ENCODE measurements at places on chromosomes 7 and 10.

GRCh38 chr7:156155988-156156733, 343.9 kb upstream of the SHH start:
- DNase-seq: no peak

- DNase-seq: no peak
Measured at GRCh38 chr7:132609906-132610520, 33.7 kb upstream of the PLXNA4 start.

DNA sequence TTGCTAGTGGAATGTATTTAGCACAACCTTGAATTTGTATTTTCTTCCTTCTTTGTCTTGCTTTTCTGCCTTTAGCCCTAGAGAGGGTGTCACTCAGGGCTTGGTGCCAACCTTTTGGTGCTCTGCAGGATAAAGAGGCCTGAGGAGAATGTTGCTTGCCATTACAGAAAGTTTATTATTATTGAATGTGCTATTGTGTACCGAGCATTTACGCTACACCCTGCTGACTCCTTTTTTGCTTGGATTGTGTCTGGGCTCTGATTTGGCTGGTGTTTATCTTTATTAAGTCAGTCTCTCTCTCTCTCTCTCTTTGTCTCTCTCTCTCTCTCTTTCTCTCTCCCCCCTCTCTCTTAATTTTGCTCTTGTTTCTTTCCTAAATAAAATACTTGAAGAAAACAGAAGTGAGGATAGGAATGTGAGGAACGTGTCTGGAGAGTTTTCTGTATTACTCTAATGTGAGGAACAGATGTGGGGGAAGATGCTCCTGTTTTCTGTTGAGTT, 284.4 kb upstream of the PHYHIPL start:
- DNase-seq: no peak

GRCh38 chr10:69951658-69952057, 101.0 kb upstream of the MACROH2A2 start:
- no peak for DNase-seq

- no peak for DNase-seq
Measured at GRCh38 chr7:30950197-30950596, 13.6 kb upstream of the GHRHR start.

GRCh38 chr10:29554660-29555059, 80.1 kb downstream of the SVIL start:
- no peak for DNase-seq

GRCh38 chr7:114879554-114879953, 42.3 kb upstream of the MDFIC start:
- no peak for DNase-seq

DNA sequence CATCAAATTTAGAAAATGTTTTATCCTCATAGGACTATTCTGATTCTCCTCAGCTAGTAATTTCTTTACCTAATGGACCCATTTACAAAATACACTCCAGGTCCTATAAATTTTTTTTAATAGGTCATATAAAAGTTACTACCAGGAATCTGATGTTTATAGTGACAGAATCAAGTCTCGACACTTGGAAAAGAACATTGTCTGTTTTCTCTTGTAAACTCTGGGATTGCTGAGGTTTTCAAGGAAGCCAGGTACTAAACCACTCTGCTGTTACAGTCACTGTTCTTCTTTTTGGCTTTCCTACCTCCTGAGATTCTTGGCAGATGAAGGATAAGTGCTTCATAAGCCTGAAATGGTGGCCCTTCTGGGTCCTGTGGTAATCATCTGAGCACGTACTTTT, 493.1 kb downstream of the AUTS2 start:
- DNase-seq: no peak

DNA sequence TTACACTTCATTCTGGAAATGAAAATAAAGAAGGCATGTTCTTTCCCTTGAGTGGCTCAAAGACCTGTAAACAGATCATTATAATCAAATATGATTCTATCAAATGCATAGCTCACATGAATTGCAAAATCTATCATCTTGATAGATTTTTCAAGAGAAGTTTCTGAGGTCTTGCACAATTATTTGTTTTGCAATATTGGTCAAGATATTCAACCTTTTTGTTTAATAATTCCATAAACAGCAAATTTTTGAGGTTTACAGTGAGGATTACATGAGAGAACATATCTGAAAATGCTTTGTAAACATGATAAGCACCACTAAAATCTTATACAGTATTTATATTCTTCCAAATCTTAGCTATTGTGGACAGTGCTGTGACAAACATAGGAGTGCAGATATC, 160.8 kb downstream of the HDAC9 start:
- no peak for DNase-seq

- no peak for DNase-seq
Measured at GRCh38 chr10:11328264-11329061, 283.0 kb downstream of the USP6NL start.

DNA sequence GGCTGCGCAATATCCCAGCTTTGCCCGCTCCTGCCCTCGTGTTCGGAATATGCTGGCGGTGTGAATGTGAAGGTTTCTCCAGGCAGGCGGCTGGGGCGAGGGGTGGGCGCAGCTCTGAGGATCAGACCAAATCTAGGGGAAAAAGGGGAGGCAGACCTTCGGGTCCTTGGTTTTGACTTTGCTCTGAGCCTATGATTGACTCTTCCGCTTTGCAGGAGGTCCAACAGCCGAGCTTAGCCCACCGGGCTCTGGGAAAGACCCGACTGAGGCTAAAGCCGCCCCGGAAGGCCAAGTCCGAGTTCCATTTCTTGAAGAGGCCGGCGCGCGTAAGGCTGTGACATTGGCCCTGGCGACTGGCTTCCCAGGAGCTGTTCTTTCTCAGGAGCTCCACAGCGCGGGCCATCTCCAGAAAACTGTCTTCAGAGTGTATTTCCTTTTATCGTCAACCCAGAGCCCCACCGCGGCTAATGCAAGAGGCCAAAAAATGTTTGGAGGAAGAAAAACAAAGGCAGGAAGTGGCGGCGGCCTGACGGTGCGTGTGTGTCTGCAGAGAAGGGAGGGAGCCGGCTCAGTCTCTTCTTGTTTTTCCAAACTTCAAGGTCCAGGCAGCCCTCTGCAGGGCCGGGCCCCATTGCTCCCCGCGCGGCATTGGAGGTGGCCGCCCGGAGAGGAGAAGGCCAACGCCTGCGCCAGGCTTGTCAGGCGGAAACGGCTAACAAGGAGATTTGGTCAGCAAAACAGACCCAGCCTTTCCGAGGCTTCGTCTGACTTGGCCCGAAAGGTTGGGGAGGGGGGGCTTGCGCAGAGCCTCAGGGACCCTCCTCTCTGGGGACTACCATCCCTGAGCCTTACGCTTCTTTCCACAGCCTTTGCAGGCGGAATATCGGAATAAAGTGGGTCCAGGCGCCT, 3.6 kb upstream of the HOXA11 start:
- peak; percentile 83 for DNase-seq

- no peak for DNase-seq
Measured at GRCh38 chr7:32910195-32910594, 18.6 kb upstream of the KBTBD2 start.

GRCh38 chr7:87148332-87148955, 3.8 kb upstream of the DMTF1 start:
- peak; percentile 25 for DNase-seq

- no peak for DNase-seq
Measured at GRCh38 chr7:112765105-112765504, 25.1 kb downstream of the TMEM168 start.

- no peak for DNase-seq
Measured at GRCh38 chr10:118241229-118242137, 100.6 kb downstream of the FAM204A start.

DNA sequence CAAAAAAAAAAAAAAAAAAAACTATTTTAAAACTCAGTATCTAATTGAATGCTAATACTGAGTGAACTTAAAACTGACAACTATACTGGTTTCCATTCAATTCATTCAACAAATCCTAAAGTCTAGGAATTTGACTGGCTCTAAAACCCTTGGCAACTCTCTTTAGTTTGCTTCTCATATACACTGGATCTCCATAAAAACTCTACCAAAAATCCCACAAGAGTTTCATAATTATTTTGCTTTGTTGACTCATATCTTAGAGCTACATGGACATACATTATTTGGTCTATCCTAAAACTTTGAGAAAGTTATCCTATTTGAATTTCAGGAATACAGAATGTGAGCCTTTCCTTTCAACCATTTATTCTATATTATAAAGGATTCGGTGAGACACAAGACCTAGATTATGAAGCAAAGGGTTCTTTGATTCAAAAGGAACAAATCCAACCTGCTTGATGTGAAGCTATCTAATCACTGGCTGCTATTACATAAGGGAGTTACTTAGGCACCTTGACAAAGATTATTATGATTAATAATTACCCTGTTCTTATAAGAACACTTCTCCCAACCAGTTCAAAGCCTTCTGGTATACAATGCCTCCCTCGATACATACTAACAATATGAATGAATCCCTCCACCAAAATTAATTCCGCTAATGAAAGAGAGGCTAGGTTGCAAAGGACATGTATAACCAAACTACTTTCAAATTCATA, 15.8 kb upstream of the KMT2E start:
- DNase-seq: no peak

GRCh38 chr10:1370298-1370697, 314.1 kb downstream of the WDR37 start:
- DNase-seq: no peak

- DNase-seq: no peak
Measured at GRCh38 chr7:111394891-111395290, 167.4 kb downstream of the IMMP2L start.

DNA sequence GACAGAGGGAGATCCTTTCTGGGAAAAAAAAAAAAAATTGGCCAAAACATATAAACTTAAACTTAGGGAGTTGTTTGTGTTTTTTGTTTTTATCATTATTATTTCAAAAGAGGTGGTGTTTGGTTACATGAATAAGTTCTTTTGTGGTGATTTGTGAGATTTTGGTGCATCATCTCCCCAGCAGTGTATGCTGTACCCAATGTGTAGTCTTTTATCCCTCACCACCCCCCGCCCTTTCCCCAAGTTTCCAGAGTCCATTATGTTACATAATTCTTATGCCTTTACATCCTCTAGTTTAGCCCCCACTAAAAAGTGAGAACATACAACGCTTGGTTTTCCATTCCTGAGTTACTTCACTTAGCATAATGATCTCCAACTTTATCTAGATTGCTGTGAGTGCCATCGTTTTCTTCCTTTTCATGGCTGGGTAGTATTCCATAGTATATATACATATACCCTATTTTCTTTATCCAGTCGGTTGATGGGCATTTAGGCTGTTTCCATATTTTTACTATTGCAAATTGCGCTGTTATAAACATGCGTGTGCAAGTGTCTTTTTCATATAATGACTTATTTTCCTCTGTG, 148.1 kb upstream of the ZNF92 start:
- no peak for DNase-seq
